Activated T-cell treated with anti-CD3 and anti-CD28 coated beads, Interleukin-2, amount 50 U/mL, for 1 hour (primary cell): ENCODE measurements at places on chromosomes 2 and 18.

DNA sequence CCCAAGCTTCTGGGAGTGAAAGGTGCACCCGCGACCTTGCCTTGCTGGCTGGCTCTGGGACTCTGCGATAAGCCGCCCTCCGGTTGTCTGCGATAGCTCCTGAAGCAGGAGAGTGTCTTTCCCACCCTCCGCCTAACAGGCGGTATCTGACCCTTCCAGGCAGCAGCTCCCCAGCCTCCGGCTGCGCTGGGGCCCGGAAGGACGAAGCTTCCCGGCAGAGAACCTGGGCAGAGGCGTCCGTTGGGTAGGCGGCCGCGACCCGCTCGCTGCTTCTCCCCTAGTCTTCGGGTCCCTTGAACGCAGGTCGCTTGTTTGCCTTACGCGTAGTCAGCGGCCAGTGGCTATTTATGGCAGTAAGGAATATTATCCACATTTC, 446 bp upstream of the RHBDD1 start:
- no peak for DNase-seq

DNA sequence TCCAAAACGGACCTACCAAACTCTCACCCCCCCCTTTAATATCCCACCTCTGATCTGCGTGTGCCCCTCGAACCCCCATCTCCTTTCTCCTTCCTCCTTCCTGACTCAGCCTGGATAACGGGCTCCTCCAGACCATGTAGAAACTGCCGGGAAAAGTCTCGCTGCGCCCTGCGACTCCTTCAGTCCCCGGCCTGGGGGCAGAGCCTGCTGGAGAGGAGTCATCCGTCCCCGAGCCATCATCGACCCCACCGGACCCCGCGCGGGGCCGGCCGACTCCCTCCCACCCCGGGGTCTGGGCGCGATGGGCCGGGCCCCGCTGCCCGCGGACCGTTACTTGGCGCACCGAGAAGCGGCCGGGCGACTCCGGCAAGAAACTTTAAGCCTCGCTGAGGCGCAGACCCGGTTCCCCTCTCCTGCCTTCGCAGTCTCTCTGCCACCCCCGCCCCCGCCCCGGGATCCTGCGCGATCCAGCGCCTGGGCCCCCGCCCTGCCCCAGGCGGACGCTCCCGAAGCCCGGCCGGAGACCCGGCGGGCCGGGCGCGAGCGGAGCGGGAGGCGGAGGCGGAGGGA, 3.4 kb downstream of the ZEB2 start:
- DNase-seq = peak; percentile 37

DNA sequence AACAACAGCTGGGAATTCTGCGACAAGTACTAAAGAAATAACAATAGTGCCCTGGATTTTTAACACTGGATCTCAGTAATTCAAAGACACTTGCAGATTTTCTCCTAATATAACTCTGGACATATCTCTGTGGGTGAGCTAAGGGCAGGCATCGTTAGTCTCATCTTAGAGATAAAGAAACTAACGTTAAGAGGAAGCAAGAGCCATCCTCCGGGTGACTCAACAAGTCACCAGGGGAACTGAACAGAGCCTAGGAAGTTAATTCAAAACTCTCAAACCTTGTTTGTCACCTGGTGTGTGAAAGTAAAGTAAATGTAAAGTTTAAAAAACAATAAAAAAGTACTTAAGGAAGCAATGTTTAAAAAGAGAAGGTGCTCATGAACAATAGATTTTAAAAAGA, 41.6 kb upstream of the NRP2 start:
- no peak for DNase-seq

GRCh38 chr2:25844089-25844488, 34.2 kb downstream of the ASXL2 start:
- no peak for DNase-seq

- DNase-seq = no peak
These were observed 965 bp upstream of the ELOA2 start for GRCh38 chr18:47036298-47036874.
